ENCODE measurements at places on chromosomes 12 and 14.

- no peak for DNase-seq
Observed at GRCh38 chr12:53290661-53291060, 4.7 kb upstream of the PFDN5 start.

- no peak for DNase-seq
Observed at GRCh38 chr12:45368841-45369489, 153.1 kb downstream of the ANO6 start.

DNA sequence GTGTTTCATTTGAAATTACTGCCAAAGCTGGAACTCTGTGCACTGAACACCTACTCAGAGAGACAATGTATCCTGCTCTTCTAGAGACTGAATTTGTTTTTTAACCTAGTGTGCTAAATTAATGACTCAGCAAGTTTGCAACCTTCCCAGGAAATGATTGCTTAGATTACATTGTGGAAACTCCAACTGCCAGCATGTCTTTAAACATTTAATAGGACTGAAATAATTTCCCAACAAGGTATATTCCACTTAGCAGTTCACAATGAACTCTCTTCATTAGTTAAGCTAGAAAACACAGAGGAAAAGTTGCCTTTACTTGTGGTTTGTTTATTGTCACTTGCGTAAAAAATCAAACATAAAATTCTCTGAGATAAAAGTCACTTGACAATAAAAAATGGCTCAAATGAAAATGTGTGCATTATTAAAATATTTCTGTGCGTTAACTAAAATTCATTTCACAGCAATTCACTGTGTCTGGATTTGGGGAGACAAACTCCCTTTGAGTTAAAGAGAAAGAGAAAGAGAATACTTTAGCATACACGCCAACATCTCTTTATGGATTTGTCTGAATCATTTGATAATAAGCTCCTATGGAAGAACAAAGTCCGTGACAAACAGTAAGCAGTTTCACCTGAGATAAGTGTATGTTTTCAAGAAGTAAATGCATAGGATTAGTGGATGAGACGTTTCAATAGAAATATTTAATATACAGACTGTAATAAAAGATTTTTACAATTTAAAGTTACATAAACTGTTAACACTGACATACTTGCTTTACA lies 284.0 kb downstream of the PRKD1 start:
- peak; percentile 44 for DNase-seq

GRCh38 chr12:85781766-85782165 lies 54.4 kb downstream of the RASSF9 start:
- no peak for DNase-seq

DNA sequence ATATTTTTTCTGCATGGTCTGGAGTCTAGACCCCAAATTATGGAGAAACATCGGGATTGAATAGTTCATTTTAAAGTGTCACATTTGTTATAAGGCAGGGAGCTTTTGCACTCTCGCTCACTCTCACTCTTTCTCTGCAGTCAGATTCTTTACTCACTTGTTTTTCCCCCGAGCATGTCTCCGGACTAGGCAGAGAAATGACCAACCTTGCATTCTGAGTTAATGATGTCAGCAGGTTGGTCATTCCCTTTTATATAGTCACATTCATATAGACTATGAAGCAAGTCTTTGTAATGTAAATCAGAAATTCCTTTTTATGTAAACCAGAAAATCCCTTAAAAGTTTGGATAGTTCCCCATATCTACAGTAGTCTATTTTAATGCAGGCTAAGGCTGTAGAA lies 4.1 kb downstream of the C12orf75 start:
- peak; percentile 75 for DNase-seq

DNA sequence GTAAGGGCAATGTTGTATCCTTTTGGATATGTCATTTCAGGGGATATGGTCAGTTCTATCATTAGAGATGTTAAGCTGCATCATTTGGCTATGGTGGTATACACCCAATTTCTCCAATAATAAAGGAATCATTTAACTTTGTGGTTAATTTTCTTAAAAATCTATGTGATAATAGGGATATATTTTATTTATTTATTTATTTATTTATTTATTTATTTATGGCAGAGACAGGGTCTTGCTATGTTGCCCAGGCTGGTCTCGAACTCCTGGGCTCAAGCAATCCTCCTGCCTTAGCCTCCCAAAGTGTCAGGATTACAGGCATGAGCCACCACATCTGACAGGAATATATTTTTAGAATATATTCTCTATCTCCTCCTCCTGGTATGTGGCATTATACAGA lies 85.7 kb downstream of the EML5 start:
- no peak for DNase-seq

- no peak for DNase-seq
Observed at GRCh38 chr12:80937391-80938238, at the start of gene LIN7A. Gene LIN7A (minus strand): TSS chr12:80937934. CDS start chr12:80937722, 212 bp downstream.

GRCh38 chr14:70755655-70756054 lies 53.7 kb downstream of the MAP3K9 start:
- peak; percentile 94 for DNase-seq

GRCh38 chr12:3931776-3932175 lies 58.6 kb upstream of the PARP11 start:
- DNase-seq = peak; percentile 34

GRCh38 chr14:64569138-64569631 lies 19.4 kb downstream of the PPP1R36 start:
- peak; percentile 76 for DNase-seq

GRCh38 chr14:93891756-93892504 lies 35.2 kb upstream of the FAM181A start:
- peak; percentile 25 for DNase-seq

DNA sequence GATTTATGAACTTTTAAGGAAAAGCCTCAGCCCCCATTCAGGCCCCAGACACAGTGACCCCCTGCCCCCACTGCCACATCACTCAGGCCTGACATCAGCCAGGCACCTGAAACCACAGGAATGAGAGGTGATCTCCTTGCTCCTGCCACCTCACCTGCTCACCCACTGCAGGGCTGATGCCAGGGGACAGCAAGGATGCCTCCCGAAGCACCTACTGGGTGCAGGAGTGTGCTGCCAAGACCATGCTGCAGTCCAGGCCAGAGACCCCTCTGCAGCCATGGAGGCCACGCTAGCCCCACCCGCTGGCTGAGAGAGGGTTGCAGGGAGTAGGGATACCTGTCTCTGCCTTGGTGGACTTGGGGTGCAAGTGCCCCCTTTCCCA lies 18.6 kb upstream of the KRT7 start:
- no peak for DNase-seq

DNA sequence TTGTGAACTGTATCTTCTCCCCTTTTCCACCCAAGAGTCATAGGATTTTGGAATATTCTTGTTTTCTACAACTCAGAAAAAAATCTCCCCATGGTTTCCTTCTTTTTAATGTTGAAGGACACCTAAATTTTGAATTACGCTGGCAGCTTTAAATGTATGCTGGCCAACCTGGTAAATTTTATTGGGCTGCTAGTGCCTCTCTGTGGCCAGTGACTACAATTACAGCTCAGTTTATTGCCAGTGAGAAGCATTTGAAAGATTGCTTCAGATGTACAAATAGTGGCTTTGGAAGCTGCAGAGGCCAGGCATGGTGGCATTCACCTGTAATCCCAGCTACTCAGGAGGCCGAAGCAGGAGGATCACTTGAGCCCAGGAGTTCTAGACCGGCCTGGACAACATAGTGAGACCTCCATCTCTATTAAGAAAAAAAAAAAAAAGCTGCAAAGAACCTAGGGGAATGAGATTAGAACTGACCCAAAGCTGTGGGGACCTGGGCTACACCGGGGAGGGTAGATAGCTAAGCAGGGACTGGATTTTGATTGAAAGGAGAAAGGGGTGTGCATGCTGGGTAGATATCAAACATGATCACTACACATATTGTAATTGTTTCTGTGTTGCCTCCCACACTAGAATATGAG lies 7.6 kb upstream of the RAB21 start:
- DNase-seq = peak; percentile 68

DNA sequence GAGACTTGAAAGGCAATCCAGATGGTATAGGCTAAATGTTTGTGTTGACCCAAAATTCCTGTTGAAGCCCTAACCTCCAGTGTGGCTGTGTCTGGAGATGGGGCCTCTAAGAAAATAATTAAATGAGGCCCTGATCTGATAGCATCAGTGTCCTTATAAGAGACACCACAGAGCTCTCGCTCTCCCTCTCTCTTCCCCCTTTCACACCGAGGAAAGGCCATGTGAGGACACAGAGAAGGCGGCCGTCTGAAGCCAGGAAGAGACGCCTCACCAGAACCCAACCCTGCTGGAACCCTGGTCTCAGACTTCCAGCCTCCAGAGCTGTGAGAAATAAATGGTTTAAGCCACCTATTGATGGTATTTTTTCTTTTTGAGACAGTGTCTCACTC lies 87.5 kb downstream of the SCARB1 start:
- no peak for DNase-seq

DNA sequence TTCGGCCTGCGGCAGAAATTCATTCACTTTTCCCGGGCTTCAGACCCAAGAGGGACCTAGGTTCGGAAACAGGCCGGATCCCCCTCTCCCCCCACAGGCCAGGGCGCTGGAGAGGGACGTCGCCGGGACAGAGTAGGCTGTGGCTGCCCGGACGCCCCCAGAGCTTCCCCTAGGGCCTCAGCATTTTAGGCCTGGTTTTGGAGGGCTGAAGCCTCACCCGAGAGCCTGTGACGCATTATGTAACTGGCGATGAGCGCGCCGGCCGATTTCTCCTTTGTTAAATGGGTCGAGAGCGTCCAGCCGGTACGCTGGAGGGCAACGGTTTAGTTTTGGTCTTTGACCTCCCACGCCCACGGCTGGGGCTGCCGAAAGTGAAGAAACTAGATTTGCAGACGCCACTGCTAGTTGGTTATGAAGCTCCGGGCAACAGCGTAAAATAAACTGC lies 657 bp downstream of the PEBP1 start:
- DNase-seq = peak; percentile 17

DNA sequence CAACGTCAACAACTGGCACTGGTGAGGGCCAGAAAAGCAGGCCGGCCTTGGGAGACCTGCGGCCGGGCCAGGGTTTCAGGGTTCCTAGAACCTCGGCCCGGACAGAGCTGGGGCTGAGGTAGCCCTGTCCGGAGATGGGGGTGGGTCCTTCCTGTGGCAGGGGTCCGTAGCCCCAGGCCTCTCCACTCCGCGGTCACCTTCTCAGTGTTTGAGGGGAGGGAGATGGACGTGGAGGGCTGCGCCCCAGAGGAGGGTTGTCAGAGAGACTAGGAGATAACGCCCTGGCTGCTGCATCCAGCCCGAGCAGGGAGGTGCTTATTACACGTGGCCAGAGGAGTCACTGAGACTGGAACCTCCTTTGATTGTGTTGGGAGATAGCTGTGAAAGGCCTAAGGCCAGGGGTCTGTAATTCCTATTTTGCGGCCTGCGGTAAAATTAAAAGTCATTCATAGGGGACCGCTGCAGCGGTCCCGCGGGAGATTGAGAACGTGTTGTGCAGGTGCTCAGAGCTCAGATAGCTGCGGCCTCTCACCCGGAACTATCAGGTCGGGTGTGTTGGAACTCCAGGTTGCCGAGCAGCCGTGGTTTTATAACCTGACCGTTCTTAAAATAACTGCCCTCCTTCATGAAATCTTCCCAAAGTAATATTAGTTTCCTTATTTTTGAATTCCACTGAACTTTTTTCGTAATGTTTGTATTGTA lies 507 bp downstream of the AHSA1 start:
- peak; percentile 40 for DNase-seq

DNA sequence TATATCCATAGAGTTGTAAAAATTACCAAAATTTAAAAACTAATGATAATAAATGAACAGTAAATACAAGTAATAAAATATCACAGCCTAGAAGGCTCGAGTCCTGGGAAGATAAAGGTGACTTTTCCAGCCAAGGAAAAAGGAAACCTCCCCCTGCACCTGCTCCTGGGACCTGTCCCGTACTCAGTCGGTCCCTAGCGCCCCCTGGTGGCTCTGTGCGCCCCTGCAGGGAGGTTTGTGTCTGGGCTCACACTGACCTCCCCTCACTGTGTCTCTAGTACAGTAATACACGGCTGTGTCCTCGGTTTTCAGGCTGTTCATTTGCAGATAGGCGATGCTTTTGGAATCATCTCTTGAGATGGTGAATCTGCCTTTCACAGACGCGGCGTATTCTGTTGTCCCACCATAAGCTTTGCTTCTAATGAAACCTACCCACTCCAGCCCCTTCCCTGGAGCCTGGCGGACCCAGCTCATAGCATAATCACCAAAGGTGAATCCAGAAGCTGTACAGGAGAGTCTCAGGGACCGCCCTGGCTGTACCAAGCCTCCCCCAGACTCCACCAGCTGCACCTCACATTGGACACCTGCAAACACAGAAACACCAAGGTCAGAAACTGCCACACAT lies 1030.4 kb downstream of the TMEM121 start:
- DNase-seq = no peak

DNA sequence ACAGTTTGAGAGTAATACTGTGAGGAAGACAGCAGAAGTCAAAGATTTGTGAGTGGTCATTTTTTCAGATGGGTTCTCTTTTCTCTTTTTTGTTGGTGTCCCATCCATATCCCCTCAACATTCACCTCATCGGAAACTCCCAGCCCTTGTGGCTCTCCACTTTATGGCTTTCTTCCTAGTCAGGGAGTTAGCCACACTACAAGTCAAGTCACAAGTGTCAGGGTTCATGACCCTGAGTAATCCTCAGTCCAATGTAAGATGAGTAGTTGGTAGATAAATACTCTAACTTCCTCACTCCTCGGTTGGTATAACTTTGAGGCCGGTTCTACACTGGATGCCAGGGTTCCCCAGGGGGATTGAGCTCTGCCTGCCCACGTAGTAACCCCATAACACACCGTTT lies 41.4 kb downstream of the PTGER2 start:
- no peak for DNase-seq

DNA sequence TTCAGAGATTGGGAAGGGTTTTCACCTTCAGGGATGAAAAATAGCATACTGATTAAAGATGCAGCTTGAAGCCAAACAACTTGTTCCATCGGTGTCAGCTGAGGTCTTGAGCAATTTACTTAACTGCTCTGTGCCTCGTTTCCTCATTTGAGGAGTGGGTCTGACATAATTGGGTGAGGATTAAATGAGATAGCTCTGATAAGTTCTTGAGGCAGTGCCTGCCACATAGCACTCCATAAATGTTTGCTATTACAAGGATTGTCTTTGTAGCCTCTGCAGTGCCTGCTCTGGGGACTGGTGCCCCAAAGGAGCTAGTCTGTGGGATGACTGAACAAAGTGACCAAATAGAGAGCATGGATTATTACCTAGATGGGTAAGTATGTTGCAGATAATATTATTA lies 50.6 kb downstream of the ATP23 start:
- no peak for DNase-seq

DNA sequence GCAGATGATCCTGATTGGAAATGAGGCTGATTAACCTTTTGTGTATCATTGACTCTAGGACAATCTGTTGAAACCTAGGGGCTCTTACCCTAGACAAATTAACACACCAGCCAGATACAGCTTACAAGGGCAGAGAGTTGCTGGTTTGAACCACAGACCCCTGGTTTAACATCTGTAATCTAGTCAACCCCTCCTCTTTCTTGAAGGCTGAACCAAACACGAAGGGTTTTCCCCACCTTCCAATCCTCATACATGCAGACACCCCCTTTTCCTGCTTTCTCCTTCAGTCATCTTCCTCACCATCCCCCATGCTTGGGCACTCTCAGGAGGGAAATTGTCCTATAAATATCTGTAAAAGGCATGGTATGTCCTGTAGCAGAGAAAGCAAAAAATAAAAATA lies 126.0 kb upstream of the HIF1A start:
- DNase-seq = no peak

GRCh38 chr12:124564971-124565491 lies 2.4 kb downstream of the NCOR2 start:
- DNase-seq = no peak

- no peak for DNase-seq
Observed at GRCh38 chr14:74144789-74145188, 60.0 kb downstream of the LIN52 start.

GRCh38 chr12:100755186-100755585 lies 39.4 kb upstream of the ANO4 start:
- DNase-seq = peak; percentile 83

GRCh38 chr12:46430340-46430948 lies 57.9 kb upstream of the SLC38A2 start:
- peak; percentile 99 for DNase-seq

All from bronchial epithelial cell (primary cell).